ENCODE measurements at places on chromosomes 2 and 18.

DNA sequence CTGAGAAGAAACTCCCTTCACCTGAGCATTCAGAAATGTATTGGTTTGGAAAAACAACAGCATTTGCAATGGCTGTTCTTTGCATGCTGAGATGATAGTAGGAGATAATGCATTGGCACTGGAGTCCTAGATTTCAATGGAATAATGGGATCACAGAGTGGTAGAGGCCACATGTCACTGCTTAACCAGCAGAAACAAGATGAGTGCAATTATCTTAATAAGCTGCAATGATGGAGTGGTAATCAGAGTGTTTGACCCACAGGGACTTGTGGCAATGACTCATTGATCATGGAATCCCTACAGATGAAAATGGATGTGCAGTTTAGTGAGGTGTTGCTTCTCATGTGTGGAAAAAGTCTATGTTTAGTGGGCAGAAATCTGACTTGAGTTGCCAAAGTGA lies 218.8 kb upstream of the ZEB2 start:
- DNase-seq = no peak

GRCh38 chr2:238502088-238502810 lies 75.5 kb downstream of the ASB1 start:
- DNase-seq = no peak

GRCh38 chr2:208529796-208530195 lies 123.2 kb downstream of the PTH2R start:
- no peak for DNase-seq

GRCh38 chr2:149090706-149091105 lies 52.2 kb downstream of the LYPD6B start:
- no peak for DNase-seq

- DNase-seq = no peak
Measured at GRCh38 chr2:24490181-24490689, 819 bp upstream of the NCOA1 start.

DNA sequence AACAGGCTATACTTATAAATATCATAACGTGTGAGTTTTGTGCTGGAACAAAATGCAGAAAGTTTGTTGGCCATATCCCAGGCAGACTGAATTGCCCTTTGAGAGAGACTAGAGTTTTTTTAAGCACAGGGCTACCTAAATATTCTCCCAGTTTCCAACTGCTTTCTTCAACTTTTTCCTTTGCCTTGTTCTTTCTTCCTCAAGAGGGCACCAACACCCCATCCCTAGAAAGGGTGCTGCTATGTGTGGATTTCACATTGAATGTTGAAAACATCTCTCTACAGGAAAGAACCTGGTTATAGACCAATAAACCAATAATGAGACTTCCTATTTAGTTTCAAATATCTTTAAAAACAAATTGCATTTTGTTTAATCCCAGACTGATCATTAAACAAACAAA lies 87.9 kb downstream of the ICOS start:
- no peak for DNase-seq

- DNase-seq = no peak
Measured at GRCh38 chr2:38079116-38080052, 3.4 kb upstream of the CYP1B1 start.

DNA sequence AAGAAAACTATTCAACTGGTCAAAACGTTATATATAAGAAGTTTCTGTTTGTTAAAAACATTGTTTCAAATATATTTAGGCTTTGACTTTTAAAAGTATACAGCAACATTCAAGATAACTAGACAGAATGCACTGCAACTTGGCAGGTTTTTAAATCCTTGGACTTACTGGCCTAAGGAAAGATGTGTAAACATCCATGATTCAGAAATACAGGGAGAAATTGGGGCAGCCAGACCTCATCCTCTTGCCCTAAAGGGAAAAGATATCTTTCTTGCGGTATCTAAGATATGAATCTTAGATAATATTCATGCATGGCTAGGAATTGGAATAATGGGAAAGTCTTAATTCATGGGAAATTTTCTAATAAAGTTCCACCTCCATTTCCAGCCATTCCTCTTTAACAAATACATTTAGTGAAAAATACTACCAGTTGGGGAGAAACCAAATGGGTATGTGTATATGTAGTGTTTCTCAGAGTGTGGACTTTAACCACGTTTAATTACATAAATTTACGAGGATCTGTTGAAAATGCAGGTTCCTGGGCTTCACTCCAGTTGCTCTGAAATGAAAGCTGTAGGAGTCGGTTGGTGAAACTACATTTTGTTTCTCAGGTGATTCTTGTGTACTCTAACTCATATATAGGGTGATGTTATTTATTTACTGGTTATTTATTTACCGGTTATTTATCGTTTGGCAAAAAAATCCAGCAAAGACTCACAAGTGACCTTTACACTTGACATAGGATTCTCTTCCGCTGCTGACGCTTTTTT lies 587 bp upstream of the TANK start:
- no peak for DNase-seq

- DNase-seq = no peak
Measured at GRCh38 chr2:9552219-9553178, 3.1 kb downstream of the ADAM17 start.
